Naive thymus-derived CD8-positive, alpha-beta T cell (primary cell): ENCODE measurements at places on chromosomes 2 and 18.

GRCh38 chr2:44333994-44334393 is 27.3 kb downstream of the PREPL start:
- no peak for DNase-seq

- DNase-seq: no peak
Measured at GRCh38 chr2:111028720-111029119, 92.0 kb upstream of the BCL2L11 start.

DNA sequence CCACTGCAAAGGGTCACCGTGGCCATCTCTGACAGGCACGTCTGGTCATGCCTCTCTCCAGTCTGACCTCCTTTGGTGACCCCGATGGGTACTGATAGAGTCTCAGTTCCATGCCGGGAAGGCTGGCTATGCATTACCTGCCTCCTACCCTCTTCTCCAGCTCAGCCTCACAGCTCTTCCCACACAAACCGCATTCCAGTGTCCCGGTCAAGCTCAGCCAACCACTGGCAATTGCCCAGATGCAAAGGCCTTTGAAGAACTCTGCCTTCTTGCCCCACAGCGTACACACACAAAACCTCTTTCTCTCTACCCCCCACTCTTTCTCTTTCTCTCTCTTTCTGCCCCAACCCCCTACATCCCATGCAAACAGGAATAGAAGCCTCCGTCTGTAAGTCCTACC is 37.6 kb downstream of the TMEM163 start:
- DNase-seq: no peak

DNA sequence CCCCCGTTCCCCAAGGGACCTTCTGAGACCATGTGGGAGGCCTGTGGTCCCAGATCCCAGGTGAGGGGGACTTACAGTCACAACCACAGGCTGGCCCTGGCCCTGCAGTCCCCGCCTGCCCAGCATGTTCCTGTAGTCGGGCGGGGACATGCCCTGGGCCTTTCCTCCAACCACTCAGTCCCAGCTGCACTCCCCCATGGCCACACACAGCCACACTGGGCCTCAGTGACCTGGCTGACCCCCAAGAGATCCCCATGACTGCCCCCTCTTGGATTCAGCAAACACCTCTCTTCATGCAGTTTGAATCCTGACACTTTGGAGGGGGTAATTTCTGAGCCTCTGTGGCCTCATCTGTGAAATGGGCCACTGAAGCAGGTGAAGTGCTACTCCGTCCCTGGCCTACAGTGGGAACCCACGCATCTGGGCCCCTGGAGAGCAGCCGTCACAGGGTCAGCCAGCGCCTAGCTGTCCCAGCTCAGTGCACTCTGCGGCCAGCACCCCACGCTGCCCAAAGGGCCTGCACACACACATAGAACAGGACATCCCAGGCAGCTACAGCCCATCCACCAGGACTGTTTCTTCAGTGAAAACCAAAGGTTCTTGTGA is 12.7 kb upstream of the ARHGEF4 start:
- no peak for DNase-seq

GRCh38 chr2:142862299-142862698 is 15.2 kb upstream of the KYNU start:
- DNase-seq: no peak

DNA sequence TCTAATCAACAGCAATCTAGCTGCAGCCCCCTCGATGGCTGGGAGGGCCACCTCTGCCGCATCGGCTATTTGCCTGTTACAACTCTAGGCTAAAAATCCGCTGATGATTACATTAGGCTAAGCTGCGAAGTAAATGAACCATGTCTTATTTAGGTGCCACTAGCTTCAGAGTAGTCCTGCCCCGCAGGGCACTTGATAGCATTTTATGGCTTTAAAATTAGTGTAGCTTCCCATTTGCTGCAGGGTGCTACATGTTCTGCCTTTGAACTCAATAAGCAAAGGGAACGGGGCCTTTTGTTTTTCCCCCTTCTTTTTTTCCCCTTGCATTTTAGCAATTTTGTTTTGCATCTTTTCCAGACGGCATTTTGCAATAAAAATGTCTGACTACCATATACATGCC is 270.2 kb downstream of the GBX2 start:
- DNase-seq: no peak

DNA sequence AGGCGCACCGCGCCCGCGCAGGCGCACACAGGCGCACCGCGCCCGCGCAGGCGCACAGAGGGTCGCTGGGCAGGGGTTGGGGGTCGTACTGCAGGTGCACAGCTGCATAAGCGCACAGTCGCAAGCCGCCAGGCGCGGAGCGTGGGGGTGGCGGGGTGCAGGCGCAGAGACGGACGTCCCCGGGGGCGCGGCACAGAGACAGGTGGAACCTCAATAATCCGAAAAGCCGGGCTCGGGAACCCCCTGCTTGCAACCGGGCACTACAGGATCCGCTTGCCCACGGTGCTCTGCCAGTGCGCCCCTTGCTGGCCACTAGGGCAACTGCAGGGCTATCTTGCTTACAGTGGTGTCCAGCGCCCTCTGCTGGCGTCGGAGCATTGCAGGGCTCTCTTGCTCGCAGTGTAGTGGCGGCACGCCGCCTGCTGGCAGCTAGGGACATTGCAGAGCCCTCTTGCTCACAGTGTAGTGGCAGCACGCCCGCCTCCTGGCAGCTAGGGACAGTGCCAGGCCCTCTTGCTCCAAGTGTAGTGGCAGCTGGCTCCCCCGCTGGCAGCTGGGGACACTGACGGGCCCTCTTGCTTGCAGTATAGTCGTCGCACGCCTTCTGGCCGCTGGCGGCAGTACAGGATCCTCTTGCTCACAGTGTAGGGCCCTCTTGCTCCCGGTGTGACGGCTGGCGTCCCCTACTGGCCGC is 34.9 kb downstream of the FAM110C start:
- DNase-seq: peak; percentile 70

- no peak for DNase-seq
Measured at GRCh38 chr18:79374408-79375171, 21.1 kb upstream of the NFATC1 start.

- DNase-seq: no peak
Measured at GRCh38 chr2:9997936-9998335, 45.4 kb upstream of the KLF11 start.

GRCh38 chr18:2035056-2035455 is 536.2 kb downstream of the METTL4 start:
- DNase-seq: no peak

- DNase-seq: no peak
Measured at GRCh38 chr2:224938651-224939182, 103.6 kb downstream of the DOCK10 start.

DNA sequence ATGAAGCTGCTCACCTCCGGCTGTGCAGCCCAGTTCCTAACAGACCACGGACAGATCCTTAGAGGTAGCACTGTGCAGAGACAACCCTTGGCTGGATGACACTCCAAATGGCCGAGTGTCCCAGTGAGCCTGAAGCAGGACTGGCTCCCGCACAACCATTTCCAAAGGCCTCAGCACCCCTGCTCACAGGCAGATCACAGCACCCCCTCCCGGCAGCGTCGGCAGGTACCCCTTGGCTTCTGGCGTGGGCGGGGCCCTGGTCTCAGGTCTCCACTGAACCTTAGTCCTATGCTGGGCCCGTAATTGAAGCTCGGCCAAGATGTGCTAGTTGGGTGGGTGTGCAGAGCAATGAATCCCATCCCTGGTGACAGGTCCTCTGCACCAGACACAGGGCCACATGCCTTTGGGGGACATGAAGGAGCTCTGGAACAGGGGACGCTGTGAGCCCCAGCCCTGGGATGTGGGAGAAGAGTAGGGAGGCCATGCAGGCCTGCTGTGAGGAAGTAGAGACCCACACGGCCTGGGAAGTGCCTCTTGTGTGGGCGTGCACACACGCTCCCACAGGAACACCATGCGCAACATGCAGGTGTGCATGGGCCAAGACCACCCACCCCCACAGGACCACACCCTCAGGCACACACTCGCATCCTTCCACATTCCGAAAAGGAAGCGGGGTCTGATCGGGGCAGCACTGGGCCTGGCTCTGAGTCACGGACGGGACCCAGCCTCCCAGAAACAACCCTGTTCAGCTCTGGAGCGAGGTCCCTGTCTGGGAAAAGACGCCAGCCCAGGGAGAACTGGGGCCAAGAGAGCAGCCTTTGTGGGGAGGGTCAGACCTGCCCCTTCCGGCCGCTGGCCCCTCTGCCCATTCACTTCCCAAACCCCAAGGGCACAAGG is 2.8 kb downstream of the DUSP2 start:
- DNase-seq: peak; percentile 54

- peak; percentile 44 for DNase-seq
Measured at GRCh38 chr2:25339791-25340180, 1.9 kb downstream of the DNMT3A start.

GRCh38 chr2:188931361-188931760 is 42.8 kb upstream of the COL3A1 start:
- DNase-seq: no peak

GRCh38 chr2:237732790-237733381 is 65.7 kb upstream of the RBM44 start:
- DNase-seq: no peak

DNA sequence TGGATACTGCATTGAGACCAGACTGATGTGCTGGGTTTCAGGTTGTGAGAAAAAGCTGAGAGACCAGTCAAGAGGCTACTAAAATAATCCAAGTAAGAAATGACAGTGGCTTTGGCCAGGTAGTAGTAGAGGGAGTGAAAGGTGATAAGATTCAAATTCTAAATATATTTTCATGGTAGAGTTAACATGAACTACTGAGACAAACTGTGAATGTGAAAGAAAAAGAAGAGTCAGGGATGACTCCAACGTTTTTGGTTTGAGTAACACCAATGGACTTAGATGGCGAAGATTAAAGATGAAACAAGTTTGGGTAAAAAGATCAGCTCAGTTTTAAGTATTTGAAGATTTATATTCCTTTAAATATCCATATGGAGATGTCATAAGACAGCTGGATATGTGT is 209.4 kb downstream of the ZEB2 start:
- no peak for DNase-seq

DNA sequence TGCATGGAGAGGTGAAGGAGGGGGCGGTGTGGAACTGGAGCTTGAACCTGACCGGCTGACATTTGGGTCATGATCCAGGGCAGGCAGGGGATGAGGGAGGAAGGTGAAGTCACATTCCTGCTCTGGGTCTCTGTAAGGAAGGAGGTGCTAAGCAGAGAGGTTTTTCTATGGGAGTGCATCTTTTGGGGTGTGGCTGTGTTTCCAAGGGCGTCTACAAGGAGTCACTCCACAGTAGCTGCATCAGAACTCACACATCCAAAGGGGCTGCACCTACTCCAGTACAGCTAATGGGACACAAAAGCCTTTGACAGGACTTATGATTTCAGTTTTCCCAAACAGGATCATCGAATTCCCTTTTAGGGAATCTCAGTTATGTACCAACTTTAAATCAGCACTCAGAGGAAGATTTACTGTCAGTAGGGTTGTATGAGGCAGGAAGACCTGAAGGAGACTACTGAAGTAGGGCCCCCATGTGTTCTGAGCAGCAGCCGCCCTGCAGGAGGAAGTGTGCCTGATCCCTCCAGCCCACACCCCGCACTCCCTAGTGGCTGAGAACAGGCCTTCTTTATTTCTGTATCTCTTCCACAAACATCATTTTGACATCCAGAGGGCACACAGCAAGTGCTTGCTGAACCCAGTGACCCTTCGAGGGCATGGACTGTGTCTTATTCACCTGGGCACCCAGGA is 137.2 kb downstream of the CELF4 start:
- no peak for DNase-seq

DNA sequence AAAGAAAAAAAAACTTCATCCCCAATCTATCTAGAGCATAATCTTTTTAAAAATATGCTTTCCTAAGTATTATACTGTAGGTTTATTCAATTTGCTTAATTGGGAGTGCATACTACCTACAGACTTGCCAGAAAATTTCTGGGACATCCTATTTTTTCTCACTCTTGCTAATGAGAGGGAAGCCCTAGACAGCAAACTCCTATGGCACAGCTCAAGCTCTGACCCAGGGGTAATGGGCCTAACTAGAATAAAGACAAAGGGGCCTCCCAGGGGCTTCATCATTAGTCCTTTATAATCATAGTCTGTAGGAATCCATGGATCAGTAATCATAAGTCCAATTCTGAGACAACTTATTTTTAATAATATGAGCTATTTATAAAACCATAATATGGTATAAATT is 142.6 kb upstream of the ITGA4 start:
- no peak for DNase-seq
